Muscle of back (tissue), 13 donors: ENCODE measurements at places on chromosomes 1 and 21. TPM values are rescaled to one million over a fixed set of nuclear protein-coding genes. Genes with fewer than 3 reads are reported as not detected.
A peak's percentile ranks its signal among the peaks of the same experiment; 100 is the strongest.

Gene ADAMTS4
- 11.7 TPM for polyA plus RNA-seq

DNA sequence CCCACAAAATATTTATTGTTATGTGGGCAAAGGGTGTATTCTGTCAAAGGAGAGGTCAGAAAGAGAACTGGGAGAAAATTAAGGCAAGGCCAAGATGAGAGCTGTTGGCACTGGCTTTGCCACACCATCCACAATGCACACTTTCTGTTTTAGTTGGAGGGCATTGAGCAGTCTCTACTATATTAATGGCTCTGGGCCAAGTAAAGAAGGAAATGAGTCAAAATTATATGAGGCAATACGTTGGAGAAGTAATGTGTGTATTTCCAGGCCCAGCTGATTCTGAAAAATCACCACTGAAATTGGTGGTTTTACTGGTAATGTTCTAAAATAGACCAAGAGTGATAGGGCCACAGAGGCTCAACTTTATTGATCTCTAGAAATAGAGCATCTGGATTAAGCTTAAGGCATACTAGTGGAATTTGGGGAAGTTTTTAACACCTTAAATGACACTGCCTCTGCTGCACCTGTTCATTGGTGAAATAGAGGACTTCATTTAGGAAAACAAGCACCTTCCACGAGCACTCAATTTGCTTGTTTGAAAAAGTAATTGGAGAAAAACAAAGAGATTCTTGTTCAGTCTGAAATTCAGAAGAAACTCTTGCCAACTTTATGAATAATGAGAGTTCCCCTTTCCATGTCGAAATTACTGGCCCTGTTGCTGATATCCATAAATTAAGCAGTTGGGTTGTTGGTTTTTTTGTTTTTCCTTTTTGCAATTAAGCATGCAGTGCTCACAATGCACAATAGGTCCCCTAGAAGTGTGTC is 424.9 kb downstream of the ADGRL2 start:
- peak; percentile 61 for DNase-seq

Gene CELA3A
- not detected for polyA plus RNA-seq

DNA sequence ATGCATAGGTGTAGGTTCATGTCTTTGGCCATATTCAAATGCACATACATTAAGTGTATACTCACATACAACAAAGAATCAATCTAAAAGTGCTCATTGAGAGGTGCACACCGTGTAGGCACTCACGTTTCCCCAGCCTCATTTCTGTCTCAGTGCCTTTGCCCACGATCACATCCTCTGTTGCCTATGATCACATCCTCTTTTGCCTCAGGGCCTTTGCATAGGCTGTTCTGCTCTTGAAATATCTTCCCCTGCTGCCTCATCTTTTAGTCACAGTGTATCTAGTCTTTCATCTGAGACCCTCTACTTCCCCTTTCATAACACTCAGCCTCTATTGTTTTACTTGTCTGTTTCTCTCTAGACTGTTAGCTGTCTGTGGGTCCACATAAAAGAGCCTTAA is 69.3 kb downstream of the FOXD2 start:
- DNase-seq: no peak

- peak; percentile 14 for DNase-seq
Observed at GRCh38 chr1:76939050-76939816, 72.0 kb downstream of the ST6GALNAC5 start.

- DNase-seq: no peak
Observed at GRCh38 chr21:38913120-38913892, 107.6 kb downstream of the ETS2 start.

DNA sequence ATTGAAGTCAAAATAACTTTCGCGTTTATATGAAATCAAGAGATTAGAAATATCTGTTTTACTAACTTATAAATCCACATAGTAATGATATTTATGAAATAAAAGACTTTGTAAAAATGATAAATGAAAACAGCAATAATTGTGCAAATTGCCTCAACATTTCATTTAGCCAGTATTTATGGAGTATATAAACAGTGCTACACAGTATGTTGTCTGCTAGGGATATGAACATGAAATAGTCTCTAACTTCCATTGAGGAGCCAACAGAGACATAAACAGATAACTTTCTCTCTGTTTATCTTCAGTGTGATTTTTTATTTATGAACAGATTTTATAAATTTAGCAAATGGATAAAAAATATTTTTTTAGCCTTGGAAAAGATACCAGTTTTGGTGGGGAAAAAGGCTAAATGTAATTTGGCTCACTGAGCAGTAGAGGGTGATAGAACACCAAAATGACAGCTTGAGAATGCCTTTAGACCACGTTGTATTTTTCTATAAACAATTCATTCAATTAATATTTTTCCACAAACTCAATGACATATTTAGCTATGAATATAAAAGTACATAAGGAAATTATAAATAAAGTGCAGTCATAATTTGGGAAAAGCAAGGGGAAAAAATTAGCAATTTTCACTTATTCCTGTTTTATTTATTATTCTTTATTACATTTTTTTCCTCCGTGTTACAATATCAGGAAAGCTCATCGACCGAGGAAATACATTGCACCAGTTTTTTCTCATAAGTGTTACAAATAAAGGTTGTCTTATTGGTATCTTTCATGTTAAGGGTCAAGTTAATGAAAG is 47.5 kb upstream of the EEIG2 start:
- peak; percentile 48 for DNase-seq
